Kidney capillary endothelial cell (primary cell): ENCODE measurements at places on chromosomes 7 and 10.

DNA sequence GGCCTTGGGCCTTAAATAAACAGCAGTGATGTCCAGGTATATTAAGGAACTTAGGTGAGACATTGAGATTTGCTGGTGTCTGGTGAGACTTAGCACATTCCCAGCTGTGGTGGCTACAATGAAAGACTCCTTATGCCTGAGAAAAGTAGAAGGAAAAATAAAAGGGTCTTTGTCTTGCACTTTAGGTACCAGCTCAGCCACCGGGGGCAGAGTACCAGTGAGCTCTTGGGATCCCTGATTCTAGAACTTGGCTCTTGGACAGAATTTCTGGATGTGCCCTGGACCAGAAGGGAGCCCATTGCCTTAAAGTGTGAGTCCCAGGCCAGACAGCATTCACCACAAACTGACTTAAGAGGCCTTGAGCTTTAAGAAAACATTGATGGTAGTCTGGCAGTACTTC is 1038.7 kb downstream of the SORCS3 start:
- no peak for DNase-seq

DNA sequence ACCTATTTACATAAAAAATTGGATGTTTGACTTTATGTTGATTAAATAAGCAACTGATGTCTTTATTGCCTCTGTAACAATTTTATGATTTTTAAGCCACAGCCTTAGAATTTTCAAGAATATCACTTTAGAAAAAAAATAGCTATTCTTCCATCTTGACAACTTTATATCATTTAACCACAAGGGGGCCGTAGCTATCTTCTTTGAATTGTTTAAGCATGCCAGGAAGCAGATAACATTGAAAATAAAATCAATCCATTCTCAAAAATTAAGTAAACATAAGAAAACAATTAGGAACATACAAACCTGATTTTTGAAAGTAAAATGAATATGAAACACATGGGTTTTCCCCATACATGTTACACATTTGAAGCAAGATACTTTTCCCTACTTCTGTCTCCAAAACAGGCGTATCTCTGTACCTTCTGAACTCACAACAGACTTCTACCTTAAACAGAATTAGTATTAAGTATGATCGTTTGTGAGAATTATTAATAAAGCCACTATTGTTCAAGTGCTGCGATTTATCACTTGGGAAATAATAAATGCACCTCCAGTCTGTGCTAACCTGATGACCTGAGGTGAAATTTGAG is 209.0 kb downstream of the CACNA2D1 start:
- peak; percentile 50 for DNase-seq

DNA sequence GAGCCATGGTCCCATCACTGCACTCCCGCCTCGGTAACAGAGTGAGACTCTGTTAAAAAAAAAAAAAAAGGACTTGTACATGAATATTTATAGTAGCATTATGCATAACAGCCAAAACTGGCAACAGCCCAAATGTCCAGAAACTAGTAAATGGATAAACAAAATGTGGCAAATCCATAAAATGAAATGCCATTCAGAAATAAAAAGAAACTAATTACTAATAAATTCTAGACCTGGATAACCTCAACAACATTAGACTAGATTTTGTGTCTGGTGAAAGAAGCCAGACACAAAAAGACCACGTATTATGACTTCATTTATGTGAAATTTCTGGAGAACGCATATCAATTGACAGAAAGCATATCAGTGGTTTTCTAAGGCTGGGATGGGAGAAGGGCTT is 74.5 kb downstream of the HPSE2 start:
- no peak for DNase-seq

- no peak for DNase-seq
Observed at GRCh38 chr10:74754381-74754821, 72.0 kb upstream of the KAT6B start.

- DNase-seq, result no peak
Observed at GRCh38 chr7:121113288-121113687, 124.8 kb downstream of the CPED1 start.
